ENCODE measurements at places on chromosomes 6 and 20.
A peak's percentile ranks its signal among the peaks of the same experiment; 100 is the strongest.

DNA sequence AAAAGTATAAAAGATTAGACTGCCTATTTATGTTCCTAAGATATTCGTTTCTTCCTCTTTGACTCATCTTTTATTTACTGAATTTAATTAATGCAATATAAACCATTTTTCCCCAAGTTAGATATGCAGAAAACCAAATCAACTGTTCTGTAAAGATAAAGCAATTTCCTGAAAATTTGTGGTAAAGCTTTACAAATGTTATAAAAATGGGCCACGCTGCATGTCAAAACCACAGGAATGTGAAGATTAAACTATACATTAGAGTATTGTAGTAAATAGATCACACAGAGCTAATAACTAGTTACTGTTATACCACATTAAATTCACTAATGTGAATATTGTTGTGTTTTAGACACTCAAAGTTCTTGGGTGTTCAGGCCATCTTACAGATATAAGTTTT is 83.4 kb downstream of the OPN5 start:
- DNase-seq = no peak

DNA sequence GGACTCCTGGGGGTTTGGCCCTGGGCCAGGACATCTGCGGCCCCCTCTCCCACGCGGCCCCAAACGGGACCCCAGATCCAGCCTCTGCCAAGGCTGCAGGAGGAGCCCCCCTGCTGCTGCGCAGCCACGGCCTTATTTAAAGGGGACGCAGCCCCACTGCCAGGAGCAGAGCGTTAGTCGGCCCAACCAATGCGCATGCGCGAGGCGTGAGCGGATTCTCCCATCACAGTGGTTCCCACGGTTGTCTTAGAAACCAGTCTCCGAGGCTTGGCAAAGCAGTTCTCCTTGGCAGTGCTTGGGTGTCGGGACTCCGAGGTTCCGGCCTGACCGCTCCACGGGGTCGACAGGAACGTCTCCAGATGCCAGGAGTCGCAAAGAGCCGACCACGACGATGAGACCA is 288.3 kb upstream of the ZNF337 start:
- peak; percentile 8 for DNase-seq

- no peak for DNase-seq
Measured at GRCh38 chr20:3330046-3330741, 77.3 kb downstream of the DNAAF9 start.

- no peak for DNase-seq
Measured at GRCh38 chr6:166423781-166424180, 41.0 kb upstream of the MPC1 start.

- no peak for DNase-seq
Measured at GRCh38 chr6:7432391-7433120, 42.9 kb downstream of the RIOK1 start.

- DNase-seq = no peak
Measured at GRCh38 chr20:62710886-62711702, 2.5 kb downstream of the NTSR1 start.

DNA sequence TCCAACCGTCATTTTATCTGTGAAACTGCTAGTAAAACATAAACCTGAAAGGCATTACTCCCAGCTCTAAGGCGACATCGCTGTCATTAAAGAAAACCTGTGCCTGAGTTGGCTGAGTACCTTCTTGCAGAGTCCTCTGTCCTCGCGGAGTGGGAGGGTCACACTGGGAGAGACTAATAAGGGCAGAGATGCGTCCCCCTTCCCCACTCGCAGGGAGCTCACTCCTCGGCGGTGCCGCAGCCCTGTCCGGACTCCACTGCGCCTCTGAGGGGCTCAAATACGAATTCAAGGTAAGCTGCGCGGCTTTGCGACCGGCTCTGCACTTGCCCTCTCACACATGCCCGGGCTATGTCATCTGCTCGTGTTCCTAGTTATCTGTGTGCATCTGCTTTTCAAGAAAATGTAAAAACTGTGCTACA is at the start of gene COL19A1:
TSS of gene COL19A1 (plus strand) at position 206 of the 419 bp plus-strand sequence. CDS start 13,012 bp downstream, outside the sequence.
- DNase-seq = no peak

Measured in activated CD4-positive, CD25-positive, alpha-beta regulatory T cell (primary cell).